ENCODE measurements at places on chromosomes 11 and 22.

DNA sequence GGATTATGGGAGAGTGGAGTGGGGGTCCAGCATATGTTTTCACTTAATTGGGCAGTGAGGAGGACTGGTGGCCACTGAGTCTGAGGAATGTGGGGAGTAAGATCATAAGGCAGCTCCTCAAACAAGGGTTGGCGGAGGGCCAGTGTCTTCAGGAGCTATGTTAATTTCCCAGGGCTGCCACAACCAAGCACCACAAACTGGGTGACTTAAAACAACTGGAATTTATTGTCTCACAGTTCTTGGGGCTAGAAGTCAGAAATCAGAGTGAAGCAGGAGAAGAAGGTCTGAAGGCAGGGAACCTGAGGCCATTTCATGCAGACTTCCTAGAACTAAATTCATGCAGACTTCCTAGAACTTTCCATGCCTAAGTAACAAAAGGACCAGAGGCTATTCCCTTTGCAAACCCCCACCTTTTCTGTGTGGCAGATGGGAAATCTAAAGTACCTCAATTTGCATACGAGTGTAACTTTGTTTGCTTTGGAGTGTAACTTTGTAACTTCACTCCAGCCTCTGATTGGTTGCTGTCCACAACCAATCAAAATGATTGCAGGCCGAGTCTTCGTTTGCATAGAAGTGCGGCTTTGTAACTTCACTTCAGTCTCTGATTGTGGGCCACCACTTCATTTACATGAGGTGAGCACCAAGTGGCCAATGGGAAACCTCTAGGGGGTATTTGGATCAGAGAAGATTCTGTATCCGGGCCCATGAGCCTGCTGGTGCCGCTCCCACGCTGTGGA lies 50.5 kb upstream of the ZBED5 start:
- no peak for DNase-seq

- peak; percentile 77 for DNase-seq
These were observed 25.9 kb upstream of the ATXN10 start for GRCh38 chr22:45645526-45646414.

GRCh38 chr11:113182288-113182687 lies 132.1 kb upstream of the TTC12 start:
- DNase-seq: no peak

DNA sequence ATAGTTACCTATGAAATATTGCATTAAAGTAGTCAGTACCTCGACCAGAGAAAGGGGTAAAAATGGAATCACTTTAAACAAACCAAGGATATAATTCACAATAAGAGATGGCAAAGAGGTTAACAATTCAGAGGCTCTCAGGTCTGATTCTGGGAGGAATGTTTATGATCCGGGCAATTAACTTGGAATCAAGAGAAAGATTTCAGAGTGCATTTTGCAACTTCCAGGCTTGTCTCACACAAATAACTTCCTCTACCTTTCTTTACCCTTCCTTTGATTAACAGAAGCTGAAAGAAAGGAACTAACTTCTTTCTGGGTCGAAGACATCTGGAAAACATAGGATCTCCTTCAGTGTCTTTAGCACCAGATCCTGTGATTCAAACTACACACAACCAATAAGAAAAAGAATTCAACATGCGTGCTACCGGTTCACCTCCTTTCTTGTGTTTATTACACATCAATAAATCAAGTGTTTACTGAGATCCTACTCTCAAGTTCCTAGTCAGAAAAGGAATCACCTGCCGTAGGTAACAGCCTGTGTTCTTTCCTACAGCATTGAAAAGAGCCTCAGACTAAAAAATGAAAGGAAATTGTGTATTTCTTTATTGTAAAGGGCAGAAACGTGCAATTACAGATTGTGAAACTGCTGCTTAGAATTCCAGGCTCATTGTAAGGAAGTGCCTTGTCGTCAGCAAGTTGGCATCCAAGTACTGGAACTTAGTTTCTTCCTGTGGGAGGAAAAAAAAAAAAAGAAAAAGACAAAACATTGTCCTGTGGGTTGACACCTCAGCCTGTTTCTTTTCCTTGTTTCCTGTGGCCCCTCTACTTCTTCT lies 29.5 kb downstream of the CARD18 start:
- no peak for DNase-seq

DNA sequence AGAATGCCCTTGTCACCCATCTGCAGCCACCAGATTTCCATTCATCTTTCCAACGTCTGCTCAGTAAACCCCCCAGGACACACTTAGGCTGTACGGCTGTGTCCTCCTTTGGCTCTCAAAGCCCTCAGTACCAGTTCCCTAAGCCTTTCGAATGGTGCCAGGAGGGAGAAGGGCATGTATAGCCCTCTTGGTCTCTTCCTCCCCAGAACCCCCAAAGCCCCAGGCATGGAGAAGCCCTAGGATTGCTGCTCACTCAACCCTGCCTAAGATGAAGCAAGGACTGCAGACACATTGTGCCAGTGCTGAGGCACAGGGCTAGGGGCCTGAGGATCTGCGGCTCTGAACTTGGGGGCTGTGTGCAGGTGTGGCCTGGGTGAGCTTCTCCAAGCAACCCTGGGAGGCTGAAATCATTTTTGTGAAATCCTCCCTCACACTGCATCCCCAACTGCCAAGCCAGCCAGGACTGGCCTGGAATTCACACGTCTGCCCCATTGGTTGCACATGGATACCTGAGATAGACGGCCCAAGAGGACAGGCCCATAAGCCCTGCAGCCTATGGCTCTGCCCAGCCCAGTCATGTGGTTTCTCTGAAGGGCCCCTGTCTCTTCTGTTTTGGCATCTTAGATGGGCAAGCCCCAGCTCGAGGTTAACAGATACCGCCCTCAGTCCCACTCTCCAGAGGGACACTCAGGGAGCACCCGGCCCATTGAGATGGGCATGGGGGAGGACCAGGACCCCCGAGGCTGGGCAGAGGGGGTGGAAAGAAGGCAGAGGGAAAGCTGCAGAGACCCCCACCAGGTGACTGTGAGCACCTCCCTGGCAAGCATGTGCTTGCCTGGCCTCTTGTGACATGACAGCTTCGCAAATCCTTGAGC lies 34.0 kb downstream of the KCNQ1OT1 start:
- no peak for DNase-seq

DNA sequence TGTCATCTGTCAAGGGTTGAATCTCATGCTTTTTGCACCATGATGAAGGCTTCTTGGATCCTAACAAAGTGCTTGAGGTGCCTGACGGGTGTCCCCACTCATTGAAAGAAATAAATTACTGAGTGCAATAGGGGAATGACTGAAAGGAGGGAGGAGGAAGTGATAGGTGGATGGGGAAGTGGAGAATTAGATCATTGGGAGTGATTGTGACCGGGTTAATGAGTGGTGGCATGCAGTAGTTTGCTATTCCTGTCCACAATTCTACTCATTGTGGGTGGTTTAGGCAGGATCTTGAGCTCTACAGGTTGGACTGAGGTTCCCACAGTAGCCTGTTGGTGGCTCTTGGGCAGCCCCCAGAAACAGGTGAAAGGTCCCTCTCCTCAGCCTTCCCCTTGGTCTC lies 44.3 kb downstream of the THAP12 start:
- no peak for DNase-seq

- DNase-seq: peak; percentile 37
These were observed 1.7 kb downstream of the CAPRIN1 start for GRCh38 chr11:34053161-34053686.

GRCh38 chr11:69870766-69871165 lies 51.5 kb upstream of the FGF3 start:
- no peak for DNase-seq

DNA sequence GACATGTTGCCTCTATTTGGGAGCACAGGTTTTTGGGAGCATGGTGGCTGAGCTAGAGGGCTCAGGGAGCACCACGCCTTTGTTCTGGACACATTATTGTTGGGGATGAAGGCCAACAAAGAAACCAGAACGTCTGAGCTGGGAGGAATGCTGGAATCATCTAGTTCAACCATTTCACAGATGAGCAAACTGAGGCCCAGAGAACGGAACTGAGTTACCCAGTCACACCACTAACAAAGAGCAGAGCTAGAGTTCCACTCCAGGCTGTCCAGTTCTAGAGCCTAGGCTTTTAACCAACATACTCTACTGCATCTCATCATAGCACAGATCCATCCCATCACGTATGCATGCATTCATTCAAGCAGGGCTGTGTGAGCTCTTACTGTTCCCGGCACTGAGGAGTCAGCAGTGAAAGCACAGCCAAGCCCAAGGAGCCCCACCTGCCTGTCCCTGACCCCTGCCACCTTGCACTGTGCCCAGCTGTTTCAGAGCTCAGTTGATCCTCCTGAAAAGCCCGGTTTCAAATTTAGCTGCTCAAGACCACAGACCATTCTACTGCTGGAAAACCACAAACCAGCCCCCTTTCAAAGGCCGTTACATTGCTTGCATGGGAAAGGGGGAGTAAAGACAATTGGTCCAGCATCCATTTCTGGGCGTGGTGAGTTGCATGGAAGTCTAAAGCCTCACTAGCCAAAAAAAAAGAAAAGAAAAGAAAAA lies 16.9 kb upstream of the TCF20 start:
- no peak for DNase-seq

- no peak for DNase-seq
These were observed 52.3 kb upstream of the YWHAH start for GRCh38 chr22:31892080-31892433.

GRCh38 chr11:112013497-112014164 lies 11.6 kb upstream of the DLAT start:
- no peak for DNase-seq

DNA sequence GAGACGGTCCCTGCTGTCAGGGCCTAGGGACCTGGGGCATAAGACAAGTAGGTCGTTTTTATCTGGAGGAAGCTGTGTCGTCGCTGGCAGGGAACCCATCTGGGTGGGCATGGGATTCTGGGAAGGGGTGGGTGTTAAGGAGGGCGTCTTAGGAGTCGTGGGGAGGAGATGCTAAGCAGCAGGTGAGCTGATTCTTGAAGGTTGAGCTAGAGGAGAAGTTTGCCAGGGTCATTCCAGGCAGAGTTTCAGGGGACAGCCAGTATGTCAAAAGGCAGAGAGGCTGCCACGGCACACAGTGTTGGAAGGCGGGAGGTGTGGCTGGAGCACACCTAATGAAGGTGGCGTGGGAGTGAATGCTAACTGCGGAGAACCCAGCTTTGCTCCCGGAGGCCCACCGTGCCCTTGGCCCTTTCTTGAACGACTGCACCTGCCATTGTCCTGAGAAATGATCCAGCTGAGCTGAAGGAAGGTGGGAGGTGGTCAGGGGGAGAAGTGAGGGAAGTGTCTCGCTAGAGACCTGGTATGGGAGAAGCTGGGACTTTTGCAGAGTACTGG lies 1.3 kb downstream of the FAM118A start:
- no peak for DNase-seq

DNA sequence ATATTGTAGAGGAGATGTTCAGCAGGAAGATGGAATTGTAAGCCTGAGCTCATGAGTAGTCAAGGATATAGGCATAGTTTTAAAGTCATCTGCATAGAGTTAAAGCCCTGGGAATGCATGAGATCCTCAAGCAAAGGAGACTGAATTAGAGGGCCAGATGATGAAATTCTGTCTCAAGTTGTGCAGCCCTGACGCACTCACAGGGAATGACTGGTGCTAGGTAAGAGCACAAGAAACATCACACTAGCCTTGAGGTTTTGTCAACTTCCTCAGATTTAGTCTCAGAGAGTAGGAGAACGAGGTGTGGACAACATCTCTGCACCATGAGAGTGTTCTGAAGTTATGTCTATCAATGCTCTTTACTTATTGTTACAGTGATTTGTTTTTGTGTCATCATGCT lies 5.8 kb downstream of the RAB38 start:
- no peak for DNase-seq

DNA sequence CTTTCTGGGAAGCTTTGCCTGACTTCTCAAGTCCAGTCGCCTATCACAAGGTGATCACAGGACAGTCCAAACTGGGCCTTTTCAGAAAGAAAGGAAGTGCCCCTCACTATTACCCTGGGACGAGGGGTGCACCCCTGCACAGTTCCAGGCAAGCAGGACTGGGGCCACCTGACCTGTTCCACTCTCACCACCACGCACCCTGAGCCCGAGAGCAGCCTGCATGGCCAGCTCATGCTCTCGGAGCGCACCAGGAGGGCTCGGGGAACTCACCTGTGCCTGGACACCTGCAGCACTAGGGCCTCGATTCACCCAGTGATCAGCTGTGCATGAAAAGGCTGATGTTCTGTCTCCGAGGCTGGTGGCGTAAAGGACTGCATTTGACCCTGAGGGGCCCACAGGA lies 12.8 kb upstream of the FGF4 start:
- DNase-seq: no peak

- no peak for DNase-seq
These were observed 109.1 kb downstream of the RASSF10 start for GRCh38 chr11:13118194-13118593.

DNA sequence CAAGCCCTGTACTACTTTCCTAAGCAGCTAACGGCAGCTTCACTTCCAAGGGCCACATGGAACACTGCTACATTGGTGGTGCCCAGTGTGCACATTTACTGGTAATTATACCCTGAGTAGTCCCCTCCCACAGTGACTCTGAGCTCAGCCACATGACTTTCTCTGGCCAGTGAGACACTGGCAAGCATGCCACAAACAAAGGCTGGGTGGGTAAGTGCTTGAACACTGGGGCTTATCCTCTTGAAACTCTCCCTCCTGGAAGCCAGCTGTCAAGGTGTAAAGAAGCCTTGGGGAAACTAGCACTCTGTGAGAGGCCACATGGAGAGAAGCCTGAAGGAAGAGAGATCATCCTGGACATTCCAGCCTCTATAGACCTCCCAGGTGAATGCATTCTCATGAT lies 54.4 kb upstream of the DRD2 start:
- DNase-seq: no peak

GRCh38 chr11:38553148-38553547 lies 1955.1 kb upstream of the RAG2 start:
- no peak for DNase-seq

DNA sequence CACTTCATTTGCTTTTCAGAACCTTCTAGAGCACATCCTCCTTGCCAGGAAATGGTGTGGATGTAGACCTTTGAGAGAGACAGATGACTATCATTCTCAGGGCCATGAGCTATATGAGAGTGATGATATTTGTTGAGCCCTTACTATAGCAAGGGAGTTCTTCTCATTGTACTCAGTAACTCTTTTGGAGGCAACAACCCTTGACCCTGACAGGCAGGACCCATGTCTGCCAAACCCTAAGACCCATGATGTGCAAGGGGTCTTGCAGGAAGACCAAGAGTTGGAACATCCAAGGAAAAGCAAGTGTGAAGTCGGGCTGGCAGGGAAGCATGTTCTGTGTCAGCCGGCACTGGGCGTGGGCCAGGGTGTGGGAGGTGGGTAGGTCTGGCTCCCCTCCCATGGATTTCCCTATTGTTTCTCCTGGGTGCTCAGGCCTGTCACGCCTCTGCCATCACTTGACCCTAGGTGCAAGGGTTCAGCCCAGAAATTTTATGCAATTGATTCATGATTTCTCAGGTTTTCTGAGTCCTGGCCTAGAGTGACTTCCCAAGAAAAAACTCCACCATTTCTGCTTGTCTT lies 1.2 kb downstream of the FOLR3 start:
- DNase-seq: no peak

GRCh38 chr22:29484642-29485041 lies 4.6 kb downstream of the NEFH start:
- no peak for DNase-seq

DNA sequence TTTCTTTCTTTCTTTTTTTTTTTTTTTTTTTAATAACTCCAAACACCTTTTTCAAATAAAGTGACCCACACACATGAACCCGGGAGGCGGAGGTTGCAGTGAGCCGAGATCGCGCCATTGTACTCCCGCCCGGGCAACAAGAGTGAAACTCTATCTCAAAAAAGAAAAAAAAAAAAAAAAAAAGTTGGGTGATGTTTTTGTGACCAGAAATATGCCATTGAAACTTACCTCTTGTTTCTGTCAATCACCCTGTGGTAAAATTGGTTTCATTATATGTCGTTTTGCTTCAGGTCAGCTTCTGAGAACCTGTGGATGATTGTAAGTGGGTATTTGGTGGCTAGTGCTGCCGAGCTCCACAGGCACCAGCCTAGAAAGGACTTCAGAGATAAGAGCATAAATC lies 238.8 kb downstream of the TBC1D22A start:
- DNase-seq: no peak

Data from stimulated activated CD4-positive, alpha-beta T cell treated with anti-CD3 and anti-CD28 coated beads, TNF-alpha, amount 100 ng/mL, for 1 hour (primary cell).